ENCODE measurements at places on chromosomes 1 and 21.

DNA sequence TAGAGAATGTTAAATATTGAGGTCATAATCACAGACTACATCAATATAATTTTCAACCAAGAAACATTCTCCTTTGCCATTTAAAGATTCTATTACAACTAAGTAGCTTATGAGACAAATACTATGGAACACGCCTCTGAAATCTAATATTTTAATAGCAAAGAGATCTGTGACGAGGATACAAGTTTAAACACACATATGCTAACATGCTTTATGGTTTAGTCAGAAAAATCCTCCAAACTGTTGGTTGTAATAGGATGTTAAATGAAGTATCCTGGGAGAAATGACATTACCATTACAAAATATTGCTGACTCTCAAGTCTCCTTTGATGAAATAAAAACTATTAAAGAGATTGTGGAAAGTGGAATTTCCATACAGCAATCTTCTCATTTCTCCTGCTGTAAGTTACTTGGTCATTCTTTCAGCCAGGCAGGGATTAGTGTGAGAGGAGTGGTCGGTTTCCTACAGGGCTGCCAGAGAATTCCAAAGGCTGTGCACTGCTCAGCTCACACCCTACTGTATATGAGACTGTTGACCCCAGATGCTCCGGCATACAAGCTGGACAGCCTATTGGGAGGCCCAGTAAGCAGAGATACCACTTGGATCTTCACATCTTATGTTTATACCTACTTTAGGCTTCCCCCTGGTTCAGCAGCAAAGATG is 26.6 kb downstream of the SCYL3 start:
- no peak for DNase-seq

DNA sequence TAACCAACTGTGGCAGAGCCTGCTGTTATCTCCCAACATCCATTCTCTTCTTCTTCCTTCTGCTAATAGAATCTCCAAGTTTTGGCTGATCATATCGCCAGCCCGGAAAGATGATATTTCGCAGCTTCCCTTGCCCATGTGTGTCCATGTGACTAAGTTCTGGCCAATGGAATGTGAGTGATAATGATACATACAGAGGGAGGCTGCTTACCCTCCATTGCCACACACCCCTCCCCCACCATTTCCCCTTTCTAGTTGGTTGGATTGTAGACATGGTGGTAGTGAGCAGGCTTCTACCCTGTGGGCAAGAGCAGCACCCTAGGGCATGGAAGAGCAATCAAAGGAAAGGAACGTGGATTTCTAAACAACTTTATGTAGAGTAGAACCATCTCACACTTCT is 48.8 kb downstream of the SLC9C2 start:
- DNase-seq: no peak

GRCh38 chr1:34842073-34842472 is 17.5 kb downstream of the SMIM12 start:
- DNase-seq: no peak

GRCh38 chr1:8137481-8138244 is 111.6 kb upstream of the ERRFI1 start:
- no peak for DNase-seq

DNA sequence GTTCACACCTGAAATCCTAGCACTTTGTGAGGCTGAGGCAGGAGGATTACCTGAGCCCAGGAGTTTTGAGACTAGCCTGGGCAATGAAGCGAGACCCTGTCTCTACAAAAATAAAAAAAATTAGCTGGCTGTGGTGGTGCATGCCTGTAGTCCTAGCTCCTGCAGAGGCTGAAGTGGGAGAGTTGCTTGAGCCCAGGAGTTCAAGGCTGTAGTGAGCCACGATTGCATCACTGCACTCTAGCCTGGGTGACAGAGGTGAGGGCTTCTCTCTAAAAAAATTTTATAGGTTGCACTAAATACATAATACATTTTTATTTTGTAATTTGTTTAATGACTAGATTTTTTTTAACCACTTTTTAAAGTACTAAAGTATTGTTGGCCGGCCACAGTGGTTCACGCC is 6.1 kb downstream of the PARK7 start:
- no peak for DNase-seq

GRCh38 chr1:9868244-9868590 is 41.9 kb downstream of the CTNNBIP1 start:
- no peak for DNase-seq

- no peak for DNase-seq
These were observed 27.7 kb downstream of the SPATA45 start for GRCh38 chr1:212819726-212820125.

GRCh38 chr21:39080366-39080765 is 102.9 kb downstream of the PSMG1 start:
- DNase-seq: no peak

DNA sequence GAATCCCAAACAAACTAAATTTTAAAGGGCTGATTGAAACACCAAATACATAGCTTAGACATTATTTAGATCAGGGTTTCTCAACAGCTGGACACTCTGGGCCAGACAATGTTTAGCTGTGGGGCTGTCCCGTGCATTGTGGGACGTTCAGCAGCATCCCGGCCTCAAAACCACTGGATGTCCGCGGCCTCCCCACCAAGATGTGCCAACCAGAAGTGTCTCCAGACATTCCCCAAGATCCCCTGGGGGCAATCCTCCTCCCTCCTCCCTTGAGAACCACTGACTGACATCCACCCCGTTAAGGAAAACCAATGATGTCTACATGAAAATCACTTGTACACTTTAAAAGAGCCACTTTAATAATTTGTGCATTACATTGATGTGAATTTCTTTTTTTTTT is 38.4 kb downstream of the CLSTN1 start:
- DNase-seq: no peak

- DNase-seq: no peak
These were observed 937 bp downstream of the CD48 start for GRCh38 chr1:160710517-160711252.

GRCh38 chr21:43812139-43812821 is 22.9 kb downstream of the RRP1 start:
- no peak for DNase-seq

- no peak for DNase-seq
These were observed 5.1 kb downstream of the IFI16 start for GRCh38 chr1:159014851-159015250.

DNA sequence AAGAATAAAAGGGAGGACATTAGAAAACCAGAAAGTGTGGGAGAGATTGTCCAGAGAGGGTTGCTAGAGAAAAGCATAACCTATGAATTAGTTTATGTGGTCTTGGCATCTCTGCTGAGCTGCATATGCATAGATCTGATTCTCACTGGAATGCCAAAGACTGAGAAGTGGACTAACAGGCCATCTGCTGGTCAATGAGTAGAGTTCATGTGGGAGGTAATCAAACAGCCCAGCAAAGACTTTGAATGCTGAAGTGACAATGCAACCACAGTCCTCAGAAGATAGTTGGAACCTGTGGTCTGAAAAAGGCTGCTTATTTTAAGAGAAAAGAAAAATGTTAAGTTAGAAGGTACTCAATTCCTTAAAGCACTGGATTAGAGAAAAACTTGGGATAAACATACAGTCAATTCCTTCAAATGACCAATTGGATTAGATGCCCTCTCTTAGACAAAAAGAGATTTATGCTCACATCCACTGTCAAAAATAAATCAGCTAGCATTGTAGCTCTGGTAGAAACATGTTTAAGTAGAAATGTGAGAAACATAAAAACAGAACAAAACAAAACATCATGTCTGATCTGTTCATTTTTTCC is 382.8 kb downstream of the AMY1C start:
- no peak for DNase-seq

- no peak for DNase-seq
These were observed 11.4 kb upstream of the TSNAX start for GRCh38 chr1:231517076-231517475.

DNA sequence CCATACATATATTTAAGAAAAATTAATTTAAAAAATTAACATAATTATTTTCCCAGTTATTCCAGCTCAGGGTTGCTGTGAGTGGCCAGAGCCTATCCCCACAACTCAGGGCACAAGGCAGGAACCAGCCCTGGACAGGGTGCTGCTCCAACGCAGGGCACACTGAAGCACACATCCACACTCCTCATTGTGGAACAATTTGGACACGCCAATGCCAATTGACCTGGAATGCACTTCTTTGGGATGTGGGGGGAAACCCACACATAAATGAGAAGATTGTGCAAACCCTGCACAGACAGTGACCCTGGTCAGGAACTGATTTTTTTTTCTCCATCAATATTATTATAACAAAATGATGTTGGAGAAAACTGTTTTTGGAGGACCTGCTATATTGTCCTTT is 23.4 kb downstream of the SAMSN1 start:
- no peak for DNase-seq

- no peak for DNase-seq
These were observed 14.0 kb downstream of the PRDM15 start for GRCh38 chr21:41865002-41865777.

DNA sequence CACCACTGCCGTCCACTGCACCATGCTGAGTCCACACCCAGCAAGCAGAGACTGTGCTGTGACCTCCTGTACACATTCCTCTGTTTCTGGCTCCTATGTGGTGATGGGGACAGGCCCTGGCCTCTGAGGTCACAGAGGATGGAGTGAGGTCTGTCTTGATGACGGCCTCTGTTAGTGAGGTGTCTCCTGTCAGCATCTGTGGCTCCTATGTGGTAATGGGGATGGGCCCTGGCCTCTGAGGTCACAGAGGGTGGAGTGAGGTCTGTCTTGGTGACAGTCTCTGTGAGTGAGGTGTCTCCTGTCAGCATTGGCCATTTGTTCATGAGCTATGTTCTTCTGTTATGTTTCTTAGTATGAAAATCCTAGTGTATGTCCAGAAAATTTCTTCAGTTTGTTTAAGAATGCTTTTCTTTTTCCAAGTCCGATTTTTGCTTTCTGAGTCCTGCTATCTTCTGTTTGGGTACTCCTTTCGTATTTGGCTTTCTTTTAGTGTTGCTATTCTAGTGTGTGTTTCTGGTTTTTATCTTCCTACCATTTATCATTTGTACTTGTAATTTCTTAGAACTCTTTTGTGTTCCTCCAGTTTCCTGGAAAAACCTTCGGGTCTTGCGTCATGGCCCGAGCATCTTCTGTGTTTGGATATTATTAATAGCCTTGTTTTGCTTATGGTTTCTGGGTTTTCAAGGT is 13.4 kb downstream of the SNAP47 start:
- DNase-seq: no peak

- DNase-seq: no peak
These were observed 25.2 kb downstream of the RUNX3 start for GRCh38 chr1:24904731-24905354.

GRCh38 chr1:3673381-3674099 is 21.2 kb downstream of the TP73 start:
- no peak for DNase-seq

DNA sequence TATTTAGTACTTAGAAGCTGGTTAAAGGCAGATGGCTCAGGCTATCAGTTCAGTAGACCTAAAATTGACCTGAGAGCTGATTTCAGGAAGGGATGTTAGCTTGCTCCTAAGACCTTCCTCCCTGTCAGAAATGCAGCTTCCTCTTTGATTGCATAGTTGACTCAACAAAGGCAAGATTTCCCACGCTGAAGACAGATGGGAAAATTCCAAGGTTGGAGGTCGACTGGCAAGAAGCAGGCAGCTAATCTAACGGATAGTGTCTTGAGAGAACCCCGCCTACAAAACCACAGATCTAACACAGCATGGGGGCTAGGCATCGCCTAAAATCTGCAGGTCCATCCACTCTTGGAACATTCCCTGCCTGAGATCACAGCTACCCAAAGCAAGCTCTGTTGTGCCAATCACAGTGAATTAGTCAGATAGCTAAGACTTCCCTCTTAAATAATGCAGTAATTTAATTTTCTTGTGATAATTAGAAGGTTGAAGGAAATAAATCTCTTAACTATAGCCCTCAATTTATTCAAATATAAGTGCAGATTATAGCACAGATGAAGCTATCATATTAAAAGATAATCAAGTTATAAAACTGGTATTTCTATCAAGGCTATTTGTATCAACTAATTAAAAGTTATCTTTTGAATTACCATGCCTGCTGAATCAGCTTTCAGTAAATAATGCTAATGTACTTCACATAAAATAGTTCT is 357.8 kb upstream of the SGIP1 start:
- no peak for DNase-seq

DNA sequence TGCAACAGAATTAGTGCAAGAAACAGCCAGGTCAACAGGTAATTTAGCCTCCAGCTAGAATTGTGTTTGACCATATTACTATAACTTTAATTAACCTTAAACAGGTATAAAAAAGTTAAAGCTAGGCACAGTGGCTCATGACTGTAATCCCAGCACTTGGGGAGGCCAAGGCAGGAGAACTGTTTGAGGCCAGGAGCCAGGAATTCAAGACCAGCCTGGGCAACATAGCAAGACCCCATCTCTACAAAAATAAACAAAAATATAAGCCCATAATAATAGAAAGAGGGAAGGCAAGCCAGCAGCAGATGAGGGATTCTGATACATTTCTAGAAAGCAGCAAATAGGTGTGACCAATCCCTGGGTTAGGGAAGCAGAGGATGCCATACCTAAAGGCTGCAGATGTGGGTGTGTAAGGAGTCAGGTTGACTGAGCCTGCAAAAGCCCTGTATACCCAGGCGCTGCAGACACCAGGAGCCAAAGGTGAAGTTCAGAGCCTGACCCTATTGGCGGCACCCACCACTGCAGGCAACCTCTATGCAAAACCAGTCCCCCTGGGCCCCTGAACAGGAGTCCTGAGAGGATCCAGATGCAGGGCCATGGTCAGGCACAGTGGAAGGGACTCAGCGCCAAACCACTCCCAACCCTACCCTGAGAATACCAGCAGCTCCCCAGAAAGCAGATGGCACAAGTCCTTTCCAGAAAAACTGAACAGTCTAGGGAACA is 19.3 kb upstream of the LSS start:
- DNase-seq: no peak

GRCh38 chr1:38549191-38549590 is 310.4 kb downstream of the RRAGC start:
- DNase-seq: no peak

DNA sequence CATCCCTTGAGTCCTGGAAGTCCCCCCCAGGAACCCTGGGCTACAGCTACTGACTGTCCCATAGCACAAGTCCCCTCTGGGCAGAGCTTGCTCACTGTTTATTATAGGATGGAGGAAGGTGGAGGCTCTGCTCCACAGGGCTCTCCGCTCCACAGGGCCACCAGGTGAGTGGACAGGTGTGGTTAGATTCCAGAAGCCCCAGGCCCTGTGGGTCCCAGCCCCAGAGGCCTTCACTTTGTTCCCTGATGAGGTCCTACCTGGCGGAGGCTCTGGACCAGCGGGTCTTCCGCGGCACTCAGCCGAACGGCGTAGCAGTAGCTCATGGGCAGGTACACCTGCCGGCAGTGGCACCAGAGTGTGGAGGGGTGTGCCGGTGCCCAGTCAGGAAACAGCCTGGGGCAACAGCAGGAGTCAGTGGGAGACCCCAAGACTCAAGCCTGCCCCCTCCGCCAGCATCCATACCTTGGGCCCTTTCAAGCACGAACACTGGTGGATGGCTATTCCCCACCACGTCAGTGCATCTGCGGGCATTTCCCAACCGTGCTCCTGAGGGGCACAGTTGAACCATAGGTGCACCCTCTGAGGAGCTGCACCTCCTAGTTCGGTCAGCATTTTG is 12.3 kb downstream of the LSS start:
- DNase-seq: no peak

Data from substantia nigra (tissue), 51 donors.